ENCODE measurements at places on chromosomes 2 and 18. TPM values are rescaled to one million over a fixed set of nuclear protein-coding genes. Genes with fewer than 3 reads are reported as not detected.

GRCh38 chr2:127138281-127138680 is 31.3 kb upstream of the BIN1 start:
- DNase-seq = no peak
- peaks cover 2% of the 10 kb centered on the region for H3K36me3 ChIP-seq
- H3K4me1 ChIP-seq = peaks cover 6% of the 10 kb centered on the region
- no peaks in the 10 kb centered on the region for H3K27me3 ChIP-seq
- H3K27ac ChIP-seq = no peak overlapping the region
- no peak overlapping the region for H3K4me3 ChIP-seq

- no peak overlapping the region for H3K27ac ChIP-seq
- no peak for DNase-seq
- H3K4me1 ChIP-seq = peaks cover 5% of the 10 kb centered on the region
- no peak overlapping the region for H3K4me3 ChIP-seq
- H3K36me3 ChIP-seq = no peaks in the 10 kb centered on the region
Observed at GRCh38 chr18:38427234-38427633, 861.6 kb upstream of the CELF4 start.

DNA sequence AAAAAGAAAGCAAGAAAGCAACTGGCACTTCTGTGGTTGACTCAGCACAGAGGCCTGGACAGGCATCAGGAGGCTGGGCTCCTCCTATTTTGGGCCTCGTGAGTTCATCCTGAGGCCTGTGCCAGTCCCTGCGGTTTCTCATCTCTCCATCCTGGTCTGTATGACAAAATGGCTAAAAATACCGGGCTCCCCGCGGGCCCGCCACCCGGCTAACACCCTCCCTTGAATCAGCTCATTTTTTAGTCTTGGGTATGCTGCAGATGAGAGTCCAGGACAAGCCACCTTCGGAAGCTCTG is 62.3 kb upstream of the YWHAQ start:
- DNase-seq = no peak
- H3K27me3 ChIP-seq = no peaks in the 10 kb centered on the region
- no peak overlapping the region for H3K4me3 ChIP-seq
- peaks cover 2% of the 10 kb centered on the region for H3K4me1 ChIP-seq
- no peaks in the 10 kb centered on the region for H3K36me3 ChIP-seq

- H3K4me1 ChIP-seq = no peaks in the 10 kb centered on the region
- H3K4me3 ChIP-seq = no peak overlapping the region
- no peak for DNase-seq
Observed at GRCh38 chr18:50944245-50944932, 23.5 kb upstream of the ELAC1 start.

DNA sequence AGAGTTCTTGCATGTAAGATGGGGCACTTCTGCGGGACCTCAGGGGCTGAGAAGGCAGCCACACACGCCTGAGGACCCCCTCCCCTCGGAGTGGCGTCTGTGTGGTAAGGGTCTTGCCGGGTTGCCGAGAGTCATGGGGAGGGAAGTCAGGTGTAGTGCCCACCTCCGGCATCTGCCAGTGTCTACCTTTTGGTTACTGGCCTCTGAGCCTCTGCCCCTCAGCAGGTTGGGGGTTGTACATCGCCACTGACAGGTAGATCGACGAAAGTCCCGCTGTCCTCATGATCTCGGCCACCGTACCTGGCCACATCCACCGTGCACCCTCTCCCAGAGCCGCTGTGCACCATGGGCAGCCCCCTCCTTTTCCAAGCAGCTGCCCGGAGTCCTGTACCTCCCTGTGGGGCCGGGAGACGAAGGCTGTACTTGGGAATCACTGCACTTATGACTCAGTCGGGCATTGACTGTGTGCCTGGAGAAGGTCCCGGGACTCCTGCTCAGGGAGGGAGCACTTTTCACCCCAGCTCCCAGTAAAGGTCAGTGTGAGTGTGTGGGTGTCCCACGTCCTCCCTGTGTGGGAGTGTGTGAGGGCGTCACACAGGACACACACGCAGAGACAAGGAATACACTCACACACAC is 332.4 kb upstream of the MYT1L start:
- H3K36me3 ChIP-seq = no peaks in the 10 kb centered on the region
- no peak for DNase-seq
- no peaks in the 10 kb centered on the region for H3K4me1 ChIP-seq
- H3K27ac ChIP-seq = no peak overlapping the region
- peaks cover 5% of the 10 kb centered on the region for H3K27me3 ChIP-seq
- no peak overlapping the region for H3K4me3 ChIP-seq

DNA sequence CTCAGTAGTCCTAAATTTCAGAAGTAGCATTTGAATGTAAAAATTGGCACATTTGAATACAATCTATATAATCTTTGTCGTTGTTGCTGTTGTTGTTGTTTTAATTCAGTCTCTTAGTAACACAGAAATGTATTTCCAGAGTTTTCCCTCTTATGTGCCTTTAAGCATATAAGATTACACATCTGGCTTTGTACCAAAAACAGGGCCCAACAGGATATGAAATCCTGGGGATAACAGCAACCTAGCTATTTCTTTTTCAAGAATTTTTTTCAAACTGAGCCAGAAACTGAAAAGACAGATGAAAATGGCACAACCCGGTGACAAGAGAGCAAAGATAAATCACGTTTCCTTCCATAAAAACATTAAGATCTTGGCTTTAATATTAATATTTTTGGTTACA is 906.7 kb downstream of the NRXN1 start:
- H3K27ac ChIP-seq = peak overlapping the region; percentile 69
- H3K4me1 ChIP-seq = peaks cover 42% of the 10 kb centered on the region
- no peak for DNase-seq
- H3K27me3 ChIP-seq = no peaks in the 10 kb centered on the region
- no peaks in the 10 kb centered on the region for H3K36me3 ChIP-seq

DNA sequence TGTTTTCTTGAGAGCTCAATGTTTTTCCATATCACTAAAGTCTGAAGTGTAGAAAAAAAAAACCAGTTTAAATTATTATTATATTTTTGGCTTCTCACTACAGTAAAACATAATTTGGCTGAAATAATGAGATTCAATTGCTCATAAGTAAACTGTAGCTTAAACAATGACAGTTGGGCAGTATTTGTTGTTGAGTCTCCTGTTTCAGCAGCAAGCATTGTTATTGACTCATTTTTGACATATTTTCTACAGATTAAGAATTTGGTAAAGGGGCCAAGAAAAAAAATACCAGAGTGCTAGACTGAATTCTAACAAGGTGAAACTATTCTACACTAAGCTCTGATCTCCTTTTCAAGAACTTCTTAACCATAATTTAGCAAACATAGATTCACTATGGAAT is 2070.4 kb upstream of the CELF4 start:
- no peaks in the 10 kb centered on the region for H3K27me3 ChIP-seq
- no peak for DNase-seq
- peaks cover 2% of the 10 kb centered on the region for H3K4me1 ChIP-seq
- H3K36me3 ChIP-seq = no peaks in the 10 kb centered on the region

DNA sequence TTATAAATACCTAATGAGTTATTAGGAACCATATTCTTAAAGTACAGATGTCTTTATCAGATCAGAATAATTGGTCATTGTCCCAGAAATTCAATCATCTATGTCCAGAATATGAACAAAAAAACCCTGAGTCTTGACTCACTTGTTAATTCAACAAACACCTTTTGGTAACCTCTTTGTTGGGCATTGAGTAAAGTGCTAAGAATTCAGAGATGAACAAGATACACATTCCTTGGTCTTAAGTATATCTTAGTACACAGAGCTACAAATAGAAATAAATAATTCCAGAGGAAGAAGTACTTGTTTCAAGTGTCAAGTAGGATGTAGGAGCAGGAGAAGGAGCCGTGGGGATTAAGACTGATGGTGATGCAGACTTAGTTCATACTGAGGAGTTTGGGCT is 798.1 kb downstream of the CPS1 start:
- DNase-seq = no peak
- no peaks in the 10 kb centered on the region for H3K36me3 ChIP-seq
- H3K27ac ChIP-seq = no peak overlapping the region
- H3K4me1 ChIP-seq = peaks cover 3% of the 10 kb centered on the region
- H3K4me3 ChIP-seq = no peak overlapping the region

- H3K36me3 ChIP-seq = no peaks in the 10 kb centered on the region
- H3K27ac ChIP-seq = no peak overlapping the region
- peaks cover 37% of the 10 kb centered on the region for H3K4me1 ChIP-seq
- peaks cover 1% of the 10 kb centered on the region for H3K27me3 ChIP-seq
- H3K4me3 ChIP-seq = no peak overlapping the region
Observed at GRCh38 chr2:138034536-138034935, 70.3 kb downstream of the HNMT start.

GRCh38 chr2:206379266-206379665 is 64.1 kb upstream of the ADAM23 start:
- DNase-seq = no peak
- H3K36me3 ChIP-seq = no peaks in the 10 kb centered on the region
- H3K4me1 ChIP-seq = no peaks in the 10 kb centered on the region
- no peak overlapping the region for H3K4me3 ChIP-seq

GRCh38 chr2:239278941-239279365 is 121.9 kb downstream of the HDAC4 start:
- peaks cover 14% of the 10 kb centered on the region for H3K4me1 ChIP-seq
- no peaks in the 10 kb centered on the region for H3K27me3 ChIP-seq
- no peak for DNase-seq
- H3K27ac ChIP-seq = no peak overlapping the region
- H3K36me3 ChIP-seq = no peaks in the 10 kb centered on the region

DNA sequence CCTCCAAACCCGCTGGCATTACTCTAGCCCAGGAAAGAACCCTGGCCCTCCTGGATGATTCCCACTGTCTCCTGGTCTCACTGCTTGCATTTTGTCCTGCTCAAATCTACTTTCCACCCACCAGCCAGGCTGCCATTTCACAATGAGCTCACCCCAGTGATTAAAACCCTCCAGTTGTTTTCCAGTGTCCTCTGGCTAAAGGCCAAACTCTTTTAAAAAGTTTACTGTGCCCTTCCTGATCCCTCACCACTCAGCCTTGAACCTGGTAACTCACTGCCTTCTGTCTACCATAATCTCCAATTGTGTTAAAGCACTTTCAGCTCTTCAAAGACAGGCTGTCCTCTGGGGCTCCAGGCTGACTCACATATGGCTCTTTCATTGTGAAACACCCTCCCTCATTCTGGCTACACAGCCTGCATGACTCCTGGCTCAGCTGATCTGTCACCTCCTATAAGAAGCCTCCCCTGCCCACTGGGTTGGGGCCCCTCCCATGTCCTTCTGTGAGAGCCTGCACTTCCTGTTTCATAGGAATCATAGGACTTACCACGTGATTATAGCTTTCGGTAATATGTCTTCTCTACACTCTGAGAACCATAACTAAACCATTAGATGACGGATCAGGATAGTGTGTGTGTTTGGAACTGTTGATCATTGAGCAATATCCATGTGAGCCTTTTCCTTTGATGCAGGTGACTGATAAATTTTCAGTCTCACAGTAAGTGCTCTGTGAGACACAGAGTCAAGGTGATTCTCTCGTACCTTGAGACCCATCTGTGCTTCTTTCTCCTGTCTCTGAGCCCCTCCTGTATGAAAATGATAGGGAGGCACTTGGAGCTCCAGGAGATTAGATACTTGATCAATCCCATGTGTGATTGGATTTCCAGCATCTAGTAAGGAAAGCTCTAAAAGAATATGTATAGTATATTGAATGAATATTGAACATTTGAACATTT is 590.8 kb upstream of the ID2 start:
- H3K36me3 ChIP-seq = no peaks in the 10 kb centered on the region
- H3K4me1 ChIP-seq = no peaks in the 10 kb centered on the region
- peaks cover 8% of the 10 kb centered on the region for H3K27me3 ChIP-seq
- no peak for DNase-seq

Gene EIF2AK2
- total RNA-seq = 66.8 TPM

Gene OXER1
- 7.5 TPM for total RNA-seq

Gene LAMA3
- total RNA-seq = 6.7 TPM

Gene IL36B
- total RNA-seq = not detected

Gene IL18R1
- 0.71 TPM for total RNA-seq

Gene GAD1
- total RNA-seq = 0.31 TPM

Gene RAB11FIP5
- total RNA-seq = 25.1 TPM

Gene TNFRSF11A
- total RNA-seq = 0.38 TPM

Gene RNF103
- 39.4 TPM for total RNA-seq

Gene DNAH6
- 1.3 TPM for total RNA-seq

Gene KIAA2012
- total RNA-seq = 0.24 TPM
